ENCODE measurements at places on chromosomes 1 and 21.

- no peak for DNase-seq
Measured at GRCh38 chr1:89005286-89006151, 13.1 kb upstream of the KYAT3 start.

- DNase-seq = no peak
Measured at GRCh38 chr21:39568361-39568760, 44.4 kb upstream of the B3GALT5 start.

- no peak for DNase-seq
Measured at GRCh38 chr1:175794586-175794985, 51.2 kb upstream of the TNR start.

GRCh38 chr1:97114842-97115241, 393.3 kb downstream of the PTBP2 start:
- DNase-seq = no peak

GRCh38 chr1:109754738-109755137, 9.0 kb downstream of the EPS8L3 start:
- no peak for DNase-seq

- no peak for DNase-seq
Measured at GRCh38 chr21:34126269-34126668, 52.9 kb downstream of the MRPS6 start.

DNA sequence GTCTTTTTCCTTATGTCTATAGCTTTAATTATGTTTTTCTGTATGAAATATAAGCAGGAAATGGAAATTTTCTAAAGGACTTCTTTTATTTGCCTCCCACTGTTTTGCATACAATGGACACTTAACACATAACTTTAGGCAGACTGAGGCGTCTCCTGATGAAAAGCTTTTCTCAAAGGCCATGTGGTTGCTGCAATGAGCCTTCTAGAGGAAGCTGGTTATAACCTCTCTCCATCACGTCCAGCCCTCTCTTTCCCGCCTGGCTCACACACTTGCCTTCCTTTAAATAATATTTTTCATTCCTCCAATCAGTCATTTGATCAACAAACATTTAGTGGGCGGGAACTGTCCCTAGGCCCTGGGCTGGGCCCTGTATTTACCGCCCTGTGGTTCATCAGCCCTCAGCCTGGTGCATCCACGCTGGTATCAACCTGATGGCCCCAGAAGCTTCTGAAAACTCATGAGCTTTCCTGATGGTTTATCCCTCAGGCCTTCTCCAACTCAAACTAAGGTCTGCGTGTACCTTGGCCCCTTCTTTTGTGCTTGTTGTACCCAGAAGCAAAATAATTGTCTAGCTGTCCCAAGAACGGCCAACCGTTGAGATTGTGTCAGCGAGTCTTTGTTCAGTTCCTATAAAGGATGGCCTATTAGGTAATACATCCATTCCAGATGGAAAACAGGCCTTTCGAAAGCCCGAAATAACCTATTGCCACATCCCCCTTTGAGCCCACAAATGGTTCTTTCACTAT, 75.3 kb upstream of the LYST start:
- no peak for DNase-seq

GRCh38 chr1:223189903-223190724, 47.1 kb upstream of the TLR5 start:
- peak; percentile 85 for DNase-seq

DNA sequence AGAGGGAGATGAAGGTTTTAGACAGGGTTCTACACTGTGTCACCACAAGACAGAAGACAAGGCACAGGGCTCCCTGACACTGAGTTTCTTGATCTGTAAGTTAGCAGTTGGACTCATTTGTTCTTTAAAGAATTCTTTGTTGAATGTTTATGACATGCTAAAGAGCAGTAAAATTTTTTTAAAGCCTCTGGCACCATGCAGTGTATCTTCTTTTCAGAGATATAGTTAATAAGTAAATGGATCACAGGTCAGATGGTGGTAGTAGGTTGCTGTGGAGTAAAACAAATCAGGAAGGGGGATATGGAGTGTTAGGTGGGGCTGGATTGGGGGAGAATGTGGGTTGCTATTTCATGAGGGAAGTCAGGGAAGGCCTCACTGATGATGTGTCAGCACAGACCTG, 2.0 kb downstream of the CLCA4 start:
- DNase-seq = no peak

GRCh38 chr1:200258447-200259375, 151.1 kb downstream of the ZNF281 start:
- DNase-seq = no peak
